ENCODE measurements at places on chromosomes 11 and 22. TPM values are rescaled to one million over a fixed set of nuclear protein-coding genes. Genes with fewer than 3 reads are reported as not detected.

DNA sequence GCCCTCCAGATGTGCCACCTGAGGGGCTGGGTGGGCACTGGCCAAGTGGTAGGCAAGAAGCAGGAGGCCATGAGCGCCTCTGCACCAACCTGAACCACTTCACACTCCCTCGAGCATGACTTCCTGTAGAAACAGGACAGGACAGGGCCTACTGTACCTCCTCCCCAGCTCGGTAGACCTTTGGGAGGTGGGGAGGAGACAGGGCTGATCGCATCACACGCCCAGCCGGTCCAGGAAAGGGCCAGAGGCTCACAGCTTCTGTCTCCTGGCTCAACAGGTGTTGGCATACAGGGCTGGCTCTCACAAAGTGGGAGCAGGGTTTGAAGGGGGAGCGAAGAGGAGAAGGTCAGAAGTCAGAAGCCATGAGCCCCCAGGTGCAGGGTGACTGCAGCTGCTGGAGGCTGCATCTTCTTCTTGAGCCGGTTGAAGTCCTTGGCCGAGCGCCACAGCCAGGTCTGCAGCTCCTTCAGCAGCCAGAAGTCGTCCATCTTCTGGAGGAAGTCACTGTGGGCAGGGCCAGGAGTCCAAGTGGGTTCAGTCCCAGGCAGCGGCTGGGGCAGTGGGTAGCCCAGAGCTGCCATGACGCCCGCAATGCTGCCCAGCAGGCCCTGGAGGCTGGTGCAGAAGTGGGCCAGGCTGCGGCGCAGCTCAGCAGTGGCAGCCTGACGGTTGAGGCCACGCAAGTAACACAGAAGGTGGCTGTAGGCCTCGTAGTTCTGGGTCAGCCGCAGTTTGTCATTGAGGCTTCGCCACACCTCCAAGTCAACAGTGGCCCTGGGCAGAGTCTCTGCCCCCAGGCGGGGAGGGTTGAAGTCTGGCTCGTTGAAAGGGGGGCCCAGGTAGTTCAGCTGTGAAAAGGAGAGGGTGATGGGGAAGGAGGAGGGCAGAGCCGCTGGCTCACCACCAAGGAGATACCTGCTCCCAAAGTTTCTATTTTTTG is 8.3 kb downstream of the CLCF1 start:
- no peak for DNase-seq

GRCh38 chr11:107683061-107683460 is 28.8 kb downstream of the SLN start:
- no peak for DNase-seq

GRCh38 chr11:18459634-18460033 is 4.0 kb downstream of the LDHAL6A start:
- DNase-seq: no peak

Gene OR4S2
- total RNA-seq: not detected

Gene HPX
- 2.3 TPM for total RNA-seq

- no peak for DNase-seq
These were observed 4.9 kb downstream of the MMP13 start for GRCh38 chr11:102950622-102951081.

DNA sequence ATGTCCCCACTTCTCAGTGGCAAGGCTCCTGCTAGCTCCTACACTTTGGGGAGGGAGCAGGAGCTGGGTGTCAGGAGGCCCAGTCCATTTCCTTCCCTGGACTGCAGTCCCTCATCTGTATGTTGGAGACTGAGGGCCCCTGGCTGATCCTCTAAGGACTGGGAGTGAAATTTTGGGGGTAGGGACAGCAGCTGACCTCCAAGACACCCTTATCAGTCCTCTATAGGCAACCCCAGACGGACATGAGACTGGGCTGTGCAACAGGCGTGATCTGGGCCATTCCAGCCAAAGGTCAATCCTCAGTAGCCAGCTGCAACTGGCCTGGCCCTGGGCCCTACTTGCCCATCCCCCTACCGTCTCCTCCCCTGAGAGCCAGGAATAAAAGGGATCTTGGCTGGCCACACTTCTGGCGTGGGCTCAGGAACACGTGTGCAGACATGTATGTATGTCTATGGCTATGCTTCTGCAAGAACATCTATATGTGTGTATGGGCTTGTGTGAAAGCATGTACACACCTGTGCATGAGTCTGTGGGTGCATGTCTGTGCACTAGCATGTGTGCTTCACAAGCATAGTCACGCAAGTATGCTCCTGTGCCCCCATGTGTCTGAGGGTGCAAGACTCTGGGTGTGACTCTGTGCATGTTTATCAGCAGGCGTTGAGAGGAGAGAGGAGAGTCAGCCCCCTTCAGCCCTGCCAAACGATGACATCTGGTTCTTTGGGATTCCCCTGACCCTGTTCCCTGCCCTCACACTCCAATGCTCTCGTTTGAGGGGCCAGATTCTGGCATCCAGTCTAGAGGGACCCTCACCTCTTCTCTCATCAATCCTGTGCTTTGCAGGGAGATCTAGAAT is 24.6 kb upstream of the DGAT2 start:
- DNase-seq: no peak

Gene CARNS1
- 0.16 TPM for total RNA-seq

GRCh38 chr22:49789289-49790141 is 38.2 kb downstream of the BRD1 start:
- no peak for DNase-seq
